NCI-H1930 (cell line): ENCODE measurements at places on chromosomes 6 and 20.

DNA sequence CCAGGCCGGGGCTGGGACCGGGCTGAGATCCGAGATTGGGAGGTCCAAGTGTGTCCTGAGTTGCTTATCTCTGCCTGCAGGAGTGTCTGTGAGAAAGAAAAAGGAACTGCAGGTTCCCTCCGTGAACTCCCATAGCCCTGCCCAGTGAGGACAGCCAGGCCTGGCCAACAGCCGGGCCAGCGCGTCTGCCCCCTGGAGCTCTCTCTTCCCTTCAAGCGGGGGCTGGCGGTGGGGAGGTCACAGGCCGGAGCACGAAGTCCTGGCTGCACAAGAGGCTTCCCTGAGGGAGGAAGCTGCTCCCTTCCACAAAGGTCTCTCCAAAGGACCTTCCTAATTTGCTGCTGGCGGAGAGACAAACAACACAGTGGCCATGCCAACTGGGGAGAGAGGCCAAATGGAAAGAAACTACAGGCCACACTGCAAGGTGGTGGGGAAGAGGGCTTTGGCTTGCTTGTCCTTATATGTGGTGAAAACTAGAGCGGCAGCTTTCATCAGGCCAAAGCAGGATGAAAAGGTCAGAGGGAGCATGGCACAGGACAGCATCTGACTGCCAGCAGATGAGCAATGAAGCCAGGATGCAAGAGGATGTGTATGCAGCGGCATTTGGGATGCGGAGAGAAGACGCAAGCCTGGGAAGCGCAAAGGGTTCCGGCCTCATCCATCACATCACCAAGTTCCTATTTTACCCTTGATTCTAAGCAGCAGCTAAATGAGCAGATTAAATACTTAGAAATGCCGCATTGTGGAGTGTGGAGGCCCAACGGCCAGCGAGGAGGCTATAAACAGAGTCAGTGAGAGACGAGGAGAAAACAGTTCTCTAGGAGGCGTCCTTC lies 260.0 kb downstream of the ERMARD start:
- no peak for DNase-seq

- DNase-seq = no peak
Observed at GRCh38 chr20:61746781-61747180, 318.9 kb downstream of the TAF4 start.

DNA sequence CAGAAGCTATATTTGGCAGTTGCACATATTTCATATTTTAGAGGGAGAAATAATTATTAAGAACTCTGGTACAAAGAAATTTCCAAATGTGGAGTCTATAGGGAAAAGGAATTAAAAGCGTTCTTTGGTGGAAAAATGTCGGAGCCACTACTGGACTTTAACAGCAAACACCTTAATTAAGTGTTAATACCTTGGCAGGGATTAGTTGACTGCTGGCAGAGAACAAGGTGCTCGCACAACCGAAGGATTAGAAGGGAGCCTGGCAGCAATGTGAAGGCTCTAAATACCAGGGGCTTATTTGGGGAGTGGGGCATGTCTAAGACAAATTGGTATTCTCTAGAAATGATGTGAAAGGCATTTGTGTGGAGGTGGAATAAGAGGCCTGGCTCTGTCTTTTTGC lies 98.9 kb downstream of the PAK5 start:
- no peak for DNase-seq

DNA sequence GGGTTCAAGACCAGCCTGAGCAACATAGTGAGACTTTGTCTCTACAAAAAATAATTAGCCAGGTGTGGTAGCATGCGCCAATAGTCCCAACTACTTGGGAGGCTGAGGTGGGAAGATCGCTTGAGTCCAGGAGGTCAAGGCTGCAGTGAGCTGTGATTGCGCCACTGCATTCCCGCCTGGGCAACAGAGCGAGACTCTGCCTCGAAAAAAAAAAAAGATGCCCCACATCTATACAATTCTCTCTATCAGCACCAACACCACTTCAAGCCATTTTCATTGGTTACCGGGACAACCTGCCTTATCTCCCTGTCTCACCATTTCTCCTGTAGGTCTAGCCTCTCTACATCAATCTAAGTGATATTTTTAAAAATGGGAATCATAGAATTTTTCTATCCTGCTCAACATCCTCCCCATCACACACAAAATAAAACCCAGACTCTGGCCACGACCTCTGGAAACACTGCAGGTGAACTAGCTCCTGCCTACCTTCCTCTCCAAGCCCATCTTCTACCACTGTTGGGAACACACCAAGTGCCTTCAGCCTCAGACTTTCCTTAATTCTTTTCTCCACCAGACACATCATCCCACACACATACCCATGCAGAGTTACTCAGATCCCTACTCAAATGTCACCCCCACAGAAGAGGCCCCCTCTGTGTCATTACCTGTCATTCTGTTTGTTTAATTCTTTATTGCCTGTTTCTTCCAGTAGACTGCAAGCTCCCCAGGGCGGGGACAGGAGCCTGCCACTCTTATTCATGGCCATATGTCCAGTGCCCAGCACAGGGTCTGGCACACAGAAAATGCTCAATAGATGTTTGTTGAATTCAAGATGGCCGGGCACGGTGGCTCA lies 9.6 kb upstream of the PLTP start:
- no peak for DNase-seq

DNA sequence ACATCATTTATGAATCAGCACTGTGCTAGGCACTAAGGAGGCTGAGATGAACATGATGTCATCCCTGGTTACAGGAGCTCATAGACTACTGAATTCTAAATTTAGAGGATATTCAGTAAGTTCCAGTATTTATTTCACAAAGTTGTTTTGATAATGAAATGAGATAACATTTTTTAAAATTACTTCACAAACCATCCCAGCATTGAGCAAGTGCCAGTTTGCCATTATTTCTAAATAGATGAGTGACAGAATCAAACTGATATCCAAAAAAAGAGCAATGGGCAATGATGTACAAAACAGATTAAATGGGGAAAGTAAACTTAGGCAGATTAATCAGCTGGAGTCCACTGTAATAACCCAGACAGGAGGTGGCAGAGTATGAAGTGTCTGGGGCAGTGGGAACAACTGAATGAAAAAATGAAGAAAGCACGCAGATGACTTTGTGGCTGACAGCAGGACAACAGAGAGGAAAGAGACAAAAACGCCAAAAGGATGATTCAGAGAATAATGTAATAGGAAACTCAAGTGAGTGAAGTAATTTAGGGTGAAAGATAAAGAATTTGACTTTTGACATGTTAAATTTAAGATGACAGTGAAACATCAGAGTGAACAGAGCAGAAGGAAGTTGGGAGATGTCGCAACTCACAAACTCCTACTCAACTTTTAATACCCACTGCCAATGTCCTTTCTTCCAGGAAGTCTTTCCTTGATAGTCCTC lies 70.2 kb downstream of the RCAN2 start:
- no peak for DNase-seq

- no peak for DNase-seq
Observed at GRCh38 chr6:125808060-125808459, 17.3 kb downstream of the NCOA7 start.

DNA sequence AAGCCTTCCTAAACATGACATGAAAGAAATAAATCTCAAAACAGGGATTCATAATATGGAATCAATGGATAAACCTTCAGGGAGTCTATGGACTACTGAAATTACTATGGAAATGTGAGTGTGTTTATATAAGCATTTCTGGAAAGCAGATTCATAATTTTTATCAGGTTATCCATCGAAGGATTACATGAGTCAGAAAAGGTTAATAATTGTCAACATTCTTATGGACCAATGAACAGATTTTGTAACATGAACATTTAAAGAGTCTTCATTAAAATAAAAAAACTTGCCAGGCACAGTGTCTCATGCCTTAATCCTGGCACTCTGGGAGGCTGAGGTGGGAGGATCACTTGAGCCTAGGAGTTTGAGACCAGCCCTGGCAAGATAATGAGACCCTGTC lies 84.8 kb downstream of the AHI1 start:
- no peak for DNase-seq

- DNase-seq = no peak
Observed at GRCh38 chr20:39270837-39271604, 308.9 kb downstream of the DHX35 start.

DNA sequence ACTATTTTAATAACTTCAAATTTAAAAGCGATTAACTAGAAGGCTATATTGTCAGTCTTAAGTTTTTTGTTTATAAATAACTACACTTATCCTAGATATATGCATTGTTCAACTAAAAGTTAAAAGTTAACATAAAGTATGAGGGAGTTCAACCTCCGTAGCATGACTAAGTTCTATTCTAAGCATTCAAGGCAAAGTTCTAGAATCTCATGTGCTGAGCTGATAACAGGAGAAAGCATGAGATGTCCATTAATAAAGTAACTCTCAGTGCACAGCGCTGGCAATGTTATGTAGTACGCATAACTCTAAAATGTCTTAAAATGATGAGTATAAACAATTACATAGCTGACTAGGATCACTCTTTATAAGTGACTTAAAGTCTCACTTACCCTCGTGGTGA lies 264.8 kb downstream of the RNGTT start:
- no peak for DNase-seq

DNA sequence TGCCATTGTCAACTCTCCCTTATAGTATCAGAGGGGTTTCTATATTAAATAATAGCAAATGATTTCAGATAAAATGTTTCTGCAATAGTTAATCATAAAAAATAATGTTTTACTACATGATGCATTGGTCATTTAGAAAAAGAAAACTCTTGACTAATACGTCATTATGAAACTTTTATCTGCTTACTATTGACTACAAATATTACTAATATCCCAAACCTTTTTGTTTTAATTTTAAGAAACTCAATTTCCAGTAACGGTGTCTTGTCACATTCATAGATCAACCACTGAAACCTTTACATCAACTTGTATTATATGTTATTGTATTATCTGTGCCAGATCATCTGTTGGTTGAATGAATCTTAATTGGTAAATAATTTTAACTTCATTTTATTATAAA lies 482.9 kb upstream of the SLC35B3 start:
- no peak for DNase-seq
